ENCODE measurements at places on chromosomes 2 and 18.

DNA sequence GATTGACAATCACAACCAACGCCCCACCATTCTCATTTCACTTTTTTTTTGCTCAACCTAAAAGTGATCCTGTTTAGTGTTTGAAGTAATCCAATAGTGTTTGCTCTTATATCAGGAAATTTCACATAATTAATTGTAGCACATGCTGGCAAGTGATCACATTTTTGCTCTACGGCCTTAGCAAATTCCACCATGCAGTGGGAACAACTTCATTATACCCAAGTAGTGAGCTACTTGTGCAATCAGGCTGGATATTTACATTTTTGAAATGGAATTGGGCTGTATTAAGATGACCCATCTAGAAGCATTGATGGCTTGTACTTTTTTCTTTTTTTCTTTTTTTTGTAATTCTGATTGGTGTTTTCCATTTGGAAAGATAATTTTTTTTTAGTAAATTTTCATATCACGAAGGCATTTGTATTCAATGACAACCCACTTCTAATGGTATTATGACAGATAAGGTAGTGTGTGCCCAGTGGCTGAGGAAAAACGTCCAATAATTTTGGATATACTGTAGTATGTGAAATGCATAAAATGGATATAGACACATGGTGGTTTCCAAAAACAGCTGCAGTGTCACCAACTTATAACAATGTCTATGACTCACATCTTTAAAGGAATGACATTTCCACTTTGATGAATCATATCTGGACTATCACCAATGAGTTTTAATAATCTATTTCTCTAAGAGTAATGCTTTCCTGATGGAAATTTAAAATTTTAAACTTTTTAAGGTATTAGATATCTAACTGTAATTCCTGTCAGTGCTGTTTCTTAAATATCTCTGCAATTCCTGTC lies 130.6 kb downstream of the COL6A3 start:
- DNase-seq = no peak

DNA sequence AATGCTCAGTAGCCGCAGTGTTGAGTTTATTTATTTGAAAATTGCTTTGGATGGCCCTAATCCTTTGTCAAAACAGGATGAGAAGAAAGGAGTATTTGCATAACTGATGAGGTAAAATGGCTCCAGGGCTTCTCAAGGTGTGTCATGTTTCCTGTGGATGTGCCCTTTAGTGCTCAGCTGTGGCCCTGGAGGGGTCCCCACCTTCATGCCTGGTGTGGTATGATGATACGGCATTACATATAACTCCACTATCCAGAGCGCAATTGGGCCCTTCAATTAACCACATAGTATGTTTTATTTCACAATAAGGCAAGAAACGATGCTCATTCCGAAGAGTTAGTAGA lies 39.8 kb upstream of the TMEM178A start:
- no peak for DNase-seq

DNA sequence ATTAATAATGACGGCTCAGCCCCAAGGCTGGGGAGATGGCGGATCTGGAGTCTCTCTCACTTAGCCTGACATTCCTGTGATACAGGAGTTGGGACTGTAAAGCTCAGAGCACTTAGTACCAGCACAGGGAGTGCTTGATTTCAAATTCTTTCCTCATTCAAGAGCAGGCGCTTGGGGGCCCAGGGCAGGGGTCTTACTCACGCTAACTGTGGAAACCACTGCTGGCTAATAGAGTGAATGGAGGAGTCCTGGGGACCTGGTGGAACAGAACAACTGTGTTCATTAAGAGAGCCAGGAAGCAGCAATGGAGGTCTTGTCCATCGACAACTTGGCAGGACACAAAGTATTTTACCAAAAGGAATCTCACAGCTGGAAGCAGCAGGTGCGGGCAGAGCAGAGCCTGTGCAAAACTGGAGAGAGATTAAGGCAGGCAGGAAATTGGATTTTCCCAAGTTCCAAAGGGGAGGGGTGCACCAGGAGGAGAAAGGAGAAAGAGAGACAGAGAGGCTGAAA lies 358.9 kb downstream of the TNS1 start:
- no peak for DNase-seq

- peak; percentile 35 for DNase-seq
Observed at GRCh38 chr18:46071653-46072375, at the start of gene PSTPIP2. Gene PSTPIP2, minus strand, starts transcription at chr18:46072260. Its CDS starts 72 bp downstream, at chr18:46072188.

GRCh38 chr2:30729031-30729430 lies 78.2 kb downstream of the CAPN13 start:
- no peak for DNase-seq

DNA sequence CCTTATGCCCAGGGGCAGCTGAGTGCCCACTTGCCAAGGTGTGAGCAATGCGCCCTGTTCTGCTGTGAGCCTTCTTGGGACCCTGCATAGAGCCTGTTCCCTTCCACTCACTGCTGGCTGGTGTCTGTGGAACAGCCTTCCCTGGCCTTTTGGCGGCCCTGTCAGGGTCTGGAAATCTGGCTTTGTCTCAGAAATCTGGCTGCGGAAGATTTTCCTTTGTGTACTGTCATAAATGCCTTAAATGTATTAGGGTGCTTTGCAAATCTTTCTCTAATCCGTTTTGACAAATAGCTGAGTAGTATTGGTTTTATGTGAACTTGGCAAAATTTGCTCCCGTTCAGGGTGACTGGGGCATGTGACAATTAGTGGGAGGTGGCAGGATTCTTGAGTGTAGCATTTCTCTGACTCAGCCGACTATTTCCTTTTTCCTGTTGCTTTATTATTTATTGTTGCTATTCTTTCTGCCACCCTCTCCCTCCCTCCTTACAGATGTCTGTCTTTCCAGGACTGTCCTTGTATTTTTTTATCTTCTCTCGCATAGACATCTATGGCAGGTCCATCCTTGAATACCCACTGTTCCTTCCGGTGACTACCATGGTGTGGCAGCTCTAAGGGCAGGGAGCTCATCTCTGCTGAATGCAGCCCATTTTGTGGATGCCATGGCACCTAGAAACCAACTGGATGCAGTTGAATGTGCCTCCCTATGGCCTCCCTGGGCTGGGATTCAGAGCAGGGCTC lies 41.8 kb downstream of the LDLRAD4 start:
- DNase-seq = no peak

- no peak for DNase-seq
Observed at GRCh38 chr2:51960841-51961335, 929.0 kb upstream of the NRXN1 start.

DNA sequence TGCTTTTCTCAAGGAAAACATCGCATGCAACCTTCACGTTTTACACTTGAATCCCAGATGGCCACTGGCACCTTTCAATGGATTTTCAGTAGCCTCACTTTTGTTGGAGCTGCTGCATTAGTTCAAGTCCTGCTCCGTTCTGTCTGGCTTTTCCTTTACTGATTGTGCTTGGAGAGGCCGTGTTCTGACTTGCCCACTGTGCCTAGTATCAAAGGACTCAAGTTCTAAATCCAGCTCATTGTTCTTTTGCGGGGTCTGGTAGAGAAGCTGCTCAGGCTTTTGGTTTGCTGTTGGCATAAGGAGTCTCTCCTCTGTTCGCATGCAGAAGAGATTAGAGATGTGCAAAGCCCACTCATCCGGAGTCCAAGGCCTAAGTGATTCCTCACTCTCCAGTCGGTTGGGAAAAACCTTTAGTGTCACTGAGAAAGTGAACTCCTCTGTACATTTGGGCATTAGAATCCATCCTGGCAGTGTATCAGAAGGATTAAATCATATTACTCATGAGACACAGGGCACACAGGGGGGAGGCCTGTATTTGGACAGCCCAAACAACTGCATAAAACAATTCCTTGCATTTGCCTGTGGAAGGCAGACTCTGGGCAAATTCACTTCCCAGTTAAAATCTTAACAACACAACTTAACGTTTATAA lies 69.7 kb downstream of the NCK2 start:
- no peak for DNase-seq

GRCh38 chr2:249538-250042 lies 14.2 kb downstream of the SH3YL1 start:
- DNase-seq = no peak

GRCh38 chr2:20803226-20803682 lies 19.6 kb downstream of the LDAH start:
- no peak for DNase-seq

DNA sequence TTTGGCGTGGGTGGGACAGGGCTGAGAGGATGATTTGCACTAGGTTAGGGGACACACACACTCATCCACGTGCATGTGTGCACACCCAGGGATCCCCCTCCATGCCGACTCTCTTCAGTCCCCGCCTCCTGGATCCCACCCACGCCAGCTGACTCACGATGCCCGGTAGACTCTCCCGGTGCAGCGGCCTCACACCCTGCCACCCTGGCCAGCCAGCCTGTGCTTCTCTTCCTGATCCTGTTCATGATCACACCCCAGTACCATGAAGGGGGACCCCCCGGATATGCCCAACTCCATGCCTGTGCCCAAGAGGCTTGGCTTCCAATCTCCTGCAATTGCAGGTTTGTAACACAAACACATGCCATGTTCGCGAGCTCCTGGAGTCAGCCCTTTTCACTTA lies 157.8 kb upstream of the HDAC4 start:
- DNase-seq = no peak

DNA sequence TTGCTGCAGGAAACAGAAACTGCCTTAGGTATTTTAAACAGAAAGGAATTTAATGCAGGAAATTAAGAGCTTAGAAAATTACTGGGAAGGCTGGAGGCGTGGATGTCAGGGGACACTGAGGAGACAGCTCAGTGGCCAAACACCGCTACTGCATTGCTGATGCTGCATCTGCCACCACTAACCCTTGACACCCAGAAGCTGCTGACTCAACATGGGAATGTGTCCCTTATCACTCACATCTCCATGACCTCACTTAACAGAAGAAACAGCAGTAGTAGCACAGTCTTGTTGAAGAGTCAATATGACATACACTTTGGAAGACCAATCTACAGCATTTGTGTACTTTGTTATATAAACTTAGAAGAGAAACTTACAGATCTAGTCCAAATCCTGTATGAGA lies 906.1 kb downstream of the SLC4A3 start:
- no peak for DNase-seq

DNA sequence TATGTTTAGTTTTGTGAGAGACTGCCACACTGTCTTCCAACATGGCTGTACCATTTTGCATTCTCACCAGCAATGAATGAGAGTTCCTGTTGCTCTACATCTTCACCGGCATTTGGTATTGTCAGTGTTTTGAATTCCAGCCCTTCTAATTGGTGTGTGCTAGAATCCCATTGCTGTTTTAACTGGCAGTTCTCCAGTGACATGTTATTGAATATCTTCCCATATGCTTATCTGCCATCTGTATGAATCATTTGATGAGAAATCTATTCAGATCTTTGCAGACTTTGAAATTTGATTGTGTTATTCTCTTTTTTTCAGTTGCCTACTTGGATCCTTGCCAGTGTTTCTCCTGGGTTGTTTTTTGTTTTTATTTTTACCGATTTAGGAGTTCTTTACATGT lies 99.0 kb downstream of the SNTG2 start:
- DNase-seq = no peak

- DNase-seq = peak; percentile 47
Observed at GRCh38 chr2:37324786-37325624, at the start of gene PRKD3. Gene PRKD3, minus strand, starts transcription at chr2:37324833. Its CDS starts 8,309 bp downstream, at chr2:37316524.

- no peak for DNase-seq
Observed at GRCh38 chr2:213566846-213567245, 282.6 kb downstream of the SPAG16 start.

GRCh38 chr18:8003878-8004675 lies 437.0 kb downstream of the PTPRM start:
- DNase-seq = no peak

- no peak for DNase-seq
Observed at GRCh38 chr2:40317046-40317445, 134.8 kb downstream of the SLC8A1 start.

- DNase-seq = no peak
Observed at GRCh38 chr2:16635791-16636699, 29.6 kb downstream of the CYRIA start.

DNA sequence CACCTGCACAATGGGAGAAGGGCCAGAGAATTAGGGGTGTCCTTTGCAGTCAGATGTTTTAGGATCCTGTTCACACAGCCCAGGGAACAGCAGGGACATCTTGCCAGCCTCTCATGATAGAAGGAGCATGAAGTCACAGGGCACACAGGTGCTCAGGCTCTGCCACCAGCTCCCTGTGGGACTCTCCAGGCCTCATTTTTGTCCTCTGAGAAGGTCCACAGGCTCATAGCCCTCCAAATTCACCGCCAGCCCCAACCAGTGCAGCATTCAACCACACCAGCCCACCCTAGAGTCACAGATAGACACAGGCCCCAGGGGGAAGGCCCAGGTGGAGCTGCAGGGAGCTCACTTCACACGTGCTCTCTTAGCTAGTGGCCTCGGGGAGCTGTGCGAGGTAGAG lies 391.7 kb downstream of the TNS1 start:
- DNase-seq = no peak
